Choroid plexus epithelial cell (primary cell): ENCODE measurements at places on chromosomes 1 and 21.

- DNase-seq: peak; percentile 77
Observed at GRCh38 chr1:32247983-32248889, 1.2 kb downstream of the FAM167B start.

GRCh38 chr1:237712586-237713157, 178.1 kb downstream of the ZP4 start:
- no peak for DNase-seq

DNA sequence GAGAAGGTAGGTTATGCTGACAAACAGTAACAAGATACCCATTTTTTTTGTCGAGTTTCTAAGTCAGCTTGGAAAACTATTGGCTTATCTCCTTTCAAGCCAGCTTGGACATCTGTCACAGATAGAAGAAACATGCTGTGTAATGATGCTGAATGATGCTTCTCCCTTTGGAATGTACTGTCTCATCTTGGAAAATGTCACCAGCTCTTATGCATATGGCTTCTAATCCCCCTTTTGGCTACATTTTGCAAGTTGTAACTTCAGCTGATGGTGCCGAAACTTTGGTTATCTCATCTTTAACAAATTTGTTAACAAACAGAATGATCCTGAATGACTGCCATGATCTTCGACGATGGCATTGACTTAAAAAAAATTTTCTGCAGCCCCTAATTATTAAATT, 68.8 kb upstream of the ST6GALNAC3 start:
- DNase-seq: no peak

GRCh38 chr21:44347911-44348451, 5.4 kb upstream of the TRPM2 start:
- no peak for DNase-seq
